Upper lobe of left lung (tissue), 6 donors: ENCODE measurements at places on chromosomes 16 and 17. TPM values are rescaled to one million over a fixed set of nuclear protein-coding genes. Genes with fewer than 3 reads are reported as not detected.

Gene RGS9
- total RNA-seq = 6.6 TPM

GRCh38 chr17:16398270-16399267 lies 16.8 kb upstream of the TRPV2 start:
- H3K27ac ChIP-seq = no peak overlapping the region
- no peaks in the 10 kb centered on the region for H3K36me3 ChIP-seq
- no peak overlapping the region for H3K4me3 ChIP-seq
- DNase-seq = no peak

Gene FAM117A
- 18.5 TPM for total RNA-seq

Gene CLDN6
- total RNA-seq = not detected

DNA sequence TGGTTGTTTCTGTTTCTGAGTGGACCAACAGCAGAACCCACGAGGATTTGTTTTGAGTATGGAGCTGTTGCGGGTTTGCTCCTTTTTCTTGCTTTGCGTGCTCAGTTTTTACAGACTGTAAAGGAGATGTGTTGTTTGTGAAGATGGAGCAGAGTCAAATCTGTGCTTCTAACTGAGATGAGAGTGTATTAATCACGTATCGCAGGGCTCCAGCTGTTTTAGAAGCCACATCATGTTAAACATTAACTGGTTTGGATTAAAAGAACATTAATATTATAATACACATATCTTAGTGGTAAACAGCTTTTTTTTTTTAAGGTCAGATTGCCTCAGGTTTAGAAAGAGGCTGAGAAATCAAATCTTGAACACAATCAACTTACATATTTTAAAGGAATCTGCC lies 69.4 kb downstream of the YPEL2 start:
- no peaks in the 10 kb centered on the region for H3K4me1 ChIP-seq
- no peak overlapping the region for H3K27ac ChIP-seq
- no peak for DNase-seq
- H3K4me3 ChIP-seq = no peak overlapping the region
- H3K27me3 ChIP-seq = no peaks in the 10 kb centered on the region
- H3K36me3 ChIP-seq = peaks cover 23% of the 10 kb centered on the region

- peaks cover 41% of the 10 kb centered on the region for H3K4me1 ChIP-seq
- DNase-seq = no peak
- no peaks in the 10 kb centered on the region for H3K27me3 ChIP-seq
- peak overlapping the region; percentile 88 for H3K27ac ChIP-seq
Measured at GRCh38 chr17:29147682-29148081, 32.5 kb downstream of the MYO18A start.

- peaks cover 17% of the 10 kb centered on the region for H3K4me1 ChIP-seq
- H3K27me3 ChIP-seq = no peaks in the 10 kb centered on the region
- no peak overlapping the region for H3K27ac ChIP-seq
- H3K4me3 ChIP-seq = no peak overlapping the region
Measured at GRCh38 chr16:53785044-53785443, 81.1 kb downstream of the FTO start.

Gene PPM1D
- 16.2 TPM for total RNA-seq

- no peak overlapping the region for H3K4me3 ChIP-seq
- H3K27ac ChIP-seq = no peak overlapping the region
- DNase-seq = no peak
- no peaks in the 10 kb centered on the region for H3K27me3 ChIP-seq
Measured at GRCh38 chr17:13509527-13509926, 92.2 kb downstream of the HS3ST3A1 start.

Gene GPRC5C
- 65.5 TPM for total RNA-seq

DNA sequence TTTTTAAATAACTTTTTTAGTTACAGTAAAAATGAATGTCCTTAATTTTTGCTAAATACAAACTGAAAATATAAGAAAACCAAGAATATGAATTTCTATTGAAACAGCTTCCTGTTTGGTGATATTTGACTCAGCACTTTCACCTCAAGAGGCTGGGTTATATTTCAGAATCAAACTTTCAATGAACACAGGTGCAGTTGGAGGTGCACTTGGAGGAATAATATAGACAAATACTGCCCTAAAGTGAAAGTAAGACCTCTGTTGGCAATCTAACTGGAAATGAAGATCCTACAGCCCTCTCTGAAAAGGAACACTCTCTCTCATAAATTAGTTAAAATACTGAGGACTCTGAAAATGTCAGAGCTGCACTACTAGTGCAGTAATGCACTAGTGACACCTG lies 106.2 kb downstream of the BRIP1 start:
- no peak overlapping the region for H3K4me3 ChIP-seq
- no peak overlapping the region for H3K27ac ChIP-seq
- H3K4me1 ChIP-seq = no peaks in the 10 kb centered on the region
- no peaks in the 10 kb centered on the region for H3K36me3 ChIP-seq
- no peaks in the 10 kb centered on the region for H3K27me3 ChIP-seq
- DNase-seq = no peak

DNA sequence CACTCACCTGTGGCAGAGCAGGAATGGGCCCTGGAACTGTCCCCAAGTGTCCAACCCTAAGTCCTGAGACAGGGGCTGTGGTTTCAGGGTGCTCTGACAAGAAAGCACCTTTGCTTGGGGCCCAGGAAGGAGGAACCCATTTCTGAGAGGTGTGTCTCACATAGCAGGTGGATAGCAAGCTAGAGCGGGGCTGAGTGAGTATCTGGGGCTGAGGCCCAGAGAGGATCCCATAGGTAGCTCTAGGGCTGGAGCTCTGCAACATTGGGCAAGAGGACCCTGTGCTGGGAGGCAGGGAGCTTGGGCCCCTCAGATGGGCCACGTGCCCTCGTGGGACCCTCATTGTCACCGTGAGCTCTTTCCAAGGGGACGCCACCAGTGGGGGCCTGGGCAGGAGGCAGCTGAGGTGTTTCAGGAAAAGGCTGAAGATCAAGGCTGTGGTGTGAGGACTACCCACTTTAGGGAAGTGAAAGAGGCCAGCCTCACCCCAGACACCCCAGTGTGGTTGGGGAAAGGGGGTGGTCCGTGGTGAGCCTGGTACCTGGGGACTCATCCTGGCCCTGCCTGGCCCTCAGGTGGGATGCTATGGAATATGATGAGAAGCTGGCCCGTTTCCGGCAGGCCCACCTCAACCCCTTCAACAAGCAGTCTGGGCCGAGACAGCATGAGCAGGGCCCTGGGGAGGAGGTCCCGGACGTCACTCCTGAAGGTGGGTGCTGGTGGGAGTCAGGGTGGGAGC lies 5.3 kb downstream of the DEF8 start:
- no peak overlapping the region for H3K27ac ChIP-seq
- no peak for DNase-seq
- no peak overlapping the region for H3K4me3 ChIP-seq
- H3K36me3 ChIP-seq = no peaks in the 10 kb centered on the region
- no peaks in the 10 kb centered on the region for H3K27me3 ChIP-seq

Gene EME1
- 1.3 TPM for total RNA-seq

Gene REXO5
- total RNA-seq = 3.0 TPM

DNA sequence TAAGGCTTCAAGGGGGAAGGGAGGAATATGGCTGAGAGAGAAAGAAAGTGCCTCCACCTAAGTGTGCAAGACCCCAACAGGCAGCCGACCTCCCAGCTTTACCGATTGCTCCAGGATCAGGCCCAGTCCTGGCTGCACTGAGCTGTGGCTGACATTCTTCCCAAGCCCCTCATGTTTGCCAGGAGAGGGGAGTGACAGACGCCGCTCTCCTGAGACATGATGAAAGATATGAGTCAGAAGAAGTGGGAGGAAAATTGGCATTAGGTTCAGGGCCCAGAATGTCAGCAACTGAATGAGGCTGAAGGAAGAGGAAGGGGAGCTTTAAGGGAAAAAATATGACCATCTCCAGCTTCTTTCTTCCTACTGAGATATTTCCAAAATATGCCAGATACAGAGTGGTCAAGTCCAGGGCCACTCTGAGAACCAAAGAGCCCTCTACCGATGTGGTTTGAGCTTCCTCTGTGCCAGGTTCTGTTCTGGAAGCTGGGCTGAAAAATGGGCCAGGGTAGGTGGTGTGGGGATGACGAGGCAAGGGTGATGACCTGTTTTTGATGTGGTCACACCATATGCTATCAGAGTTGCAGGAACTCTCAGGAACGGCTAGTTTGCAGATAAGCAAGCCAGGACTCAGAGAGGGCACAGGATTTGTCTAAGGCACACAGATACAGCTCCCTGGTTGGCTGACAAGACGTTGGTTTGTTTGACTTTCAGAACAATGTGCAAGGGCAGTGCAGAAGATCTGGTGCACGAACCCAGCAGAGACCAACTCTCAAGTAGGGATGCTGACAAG lies 176.7 kb downstream of the SOX9 start:
- H3K4me3 ChIP-seq = no peak overlapping the region
- no peak overlapping the region for H3K27ac ChIP-seq
- no peak for DNase-seq

DNA sequence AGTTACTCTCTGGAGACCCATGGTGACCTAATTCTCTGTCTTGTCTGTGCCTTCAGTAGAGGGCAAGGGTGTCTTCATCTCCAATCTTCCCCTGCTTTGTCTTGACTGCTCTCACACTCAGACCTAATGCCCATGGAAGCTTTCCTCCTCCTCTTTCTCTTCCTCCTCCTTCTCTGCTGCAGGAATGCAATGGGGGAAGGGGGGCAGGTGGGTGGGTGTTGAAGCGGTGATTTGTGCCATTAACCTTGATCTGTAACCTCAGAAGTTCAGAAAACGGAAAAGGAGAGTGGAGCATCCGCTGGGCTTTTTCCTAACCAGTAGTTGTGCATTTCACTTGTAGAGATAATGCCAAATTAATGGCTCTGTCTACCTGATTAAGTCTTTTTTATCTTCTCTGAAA lies 172.3 kb upstream of the CDH11 start:
- no peak for DNase-seq
- no peaks in the 10 kb centered on the region for H3K27me3 ChIP-seq
- H3K36me3 ChIP-seq = no peaks in the 10 kb centered on the region
- H3K4me1 ChIP-seq = no peaks in the 10 kb centered on the region
- H3K27ac ChIP-seq = no peak overlapping the region

DNA sequence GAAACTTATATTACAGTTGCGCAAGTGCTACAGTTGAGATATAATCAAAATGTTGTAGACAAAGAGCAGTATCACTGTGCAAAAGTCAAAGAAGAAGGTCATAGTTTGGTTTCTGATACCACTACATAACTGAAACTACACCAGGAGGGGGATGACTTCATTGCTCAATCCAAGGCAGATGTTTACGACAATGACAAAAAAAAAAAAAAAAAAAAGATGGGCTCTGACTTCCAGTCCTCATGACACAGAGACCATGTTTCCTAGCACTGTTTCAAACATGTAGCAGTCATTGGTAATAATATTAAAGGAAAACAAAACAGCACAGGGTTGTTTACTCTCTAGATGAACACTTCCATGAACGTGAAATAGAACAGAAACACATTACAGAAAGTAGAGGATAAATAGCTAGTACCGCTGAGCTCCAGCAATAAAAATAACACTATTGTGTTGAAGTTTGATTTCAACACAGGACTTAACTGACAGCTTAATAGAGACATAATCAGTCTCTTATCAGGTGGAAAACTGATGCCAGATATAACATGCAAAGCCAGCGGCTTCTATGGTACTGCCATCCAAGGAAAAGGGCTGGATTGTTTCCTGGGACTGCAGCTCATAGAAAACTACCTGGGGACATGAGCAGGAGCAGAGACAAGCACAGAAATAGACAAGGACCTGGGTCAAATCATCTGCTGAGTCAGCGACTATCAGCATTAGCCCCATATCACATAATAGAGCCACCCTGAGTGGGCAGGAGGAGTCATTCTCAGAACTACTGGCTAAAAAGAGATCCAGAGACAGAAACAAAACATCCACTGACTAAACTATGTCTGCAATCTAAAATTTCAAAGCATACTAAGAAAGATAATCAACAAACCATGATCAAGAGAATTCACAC lies 463.6 kb upstream of the SOX9 start:
- no peak overlapping the region for H3K27ac ChIP-seq
- DNase-seq = no peak
- H3K4me1 ChIP-seq = no peaks in the 10 kb centered on the region
- no peaks in the 10 kb centered on the region for H3K27me3 ChIP-seq
- no peaks in the 10 kb centered on the region for H3K36me3 ChIP-seq
- no peak overlapping the region for H3K4me3 ChIP-seq

GRCh38 chr17:28612936-28613872 lies 781 bp downstream of the RSKR start:
- no peaks in the 10 kb centered on the region for H3K27me3 ChIP-seq
- no peak overlapping the region for H3K4me3 ChIP-seq
- no peak for DNase-seq

GRCh38 chr17:19461116-19461515 lies 50.1 kb downstream of the RNF112 start:
- DNase-seq = no peak
- no peaks in the 10 kb centered on the region for H3K36me3 ChIP-seq
- peaks cover 21% of the 10 kb centered on the region for H3K4me1 ChIP-seq
- no peaks in the 10 kb centered on the region for H3K27me3 ChIP-seq

DNA sequence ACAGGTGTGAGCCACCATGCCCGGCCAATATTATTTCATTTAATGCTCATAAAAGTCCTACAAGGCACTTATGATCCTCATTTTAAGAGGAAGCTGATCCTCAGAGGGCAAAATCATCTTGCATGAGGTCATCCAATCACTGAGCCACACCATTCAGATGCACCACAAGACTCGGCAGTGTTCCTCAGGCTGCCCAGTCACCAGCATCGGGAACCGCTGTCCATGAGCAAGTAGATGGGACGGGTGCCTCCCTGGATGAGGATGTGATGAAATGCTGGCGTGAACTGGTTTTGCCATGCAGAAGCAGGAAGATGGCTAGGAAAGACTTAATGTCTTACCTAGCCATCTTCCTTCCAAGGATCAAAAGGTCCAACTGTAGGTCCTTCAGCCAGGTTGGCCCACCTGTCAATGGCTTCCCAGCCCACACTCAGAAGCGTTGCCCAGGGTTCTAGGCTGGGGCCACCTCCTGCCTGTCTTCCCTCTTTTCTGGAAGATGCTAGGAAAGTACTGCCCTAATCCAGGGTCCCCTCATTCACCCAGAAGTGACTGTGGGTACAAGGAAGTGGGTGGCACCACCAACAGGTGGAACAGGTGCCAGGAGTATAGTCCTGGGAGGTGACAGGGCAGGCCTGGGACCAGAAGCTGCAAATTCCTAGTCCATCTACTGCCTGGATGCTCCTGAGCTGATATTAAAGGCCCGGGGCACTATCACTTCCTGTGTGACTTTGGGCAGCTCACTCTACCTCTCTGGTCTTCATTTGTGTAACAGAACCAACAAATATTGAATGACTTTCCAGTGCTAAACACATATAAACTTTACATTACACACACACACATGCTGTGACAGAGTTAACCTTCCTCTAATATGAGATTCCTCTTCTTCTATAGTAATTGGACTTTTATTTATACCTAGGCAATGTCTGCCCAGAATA lies 32.2 kb upstream of the CRYBA1 start:
- H3K36me3 ChIP-seq = no peaks in the 10 kb centered on the region
- H3K4me1 ChIP-seq = peaks cover 4% of the 10 kb centered on the region
- no peak for DNase-seq
- H3K27me3 ChIP-seq = no peaks in the 10 kb centered on the region

GRCh38 chr16:61182391-61182790 lies 853.8 kb downstream of the CDH8 start:
- no peak overlapping the region for H3K27ac ChIP-seq
- no peaks in the 10 kb centered on the region for H3K36me3 ChIP-seq
- no peak for DNase-seq
- H3K27me3 ChIP-seq = no peaks in the 10 kb centered on the region
